GM04503 (cell line): ENCODE measurements at places on chromosomes 4 and X.

DNA sequence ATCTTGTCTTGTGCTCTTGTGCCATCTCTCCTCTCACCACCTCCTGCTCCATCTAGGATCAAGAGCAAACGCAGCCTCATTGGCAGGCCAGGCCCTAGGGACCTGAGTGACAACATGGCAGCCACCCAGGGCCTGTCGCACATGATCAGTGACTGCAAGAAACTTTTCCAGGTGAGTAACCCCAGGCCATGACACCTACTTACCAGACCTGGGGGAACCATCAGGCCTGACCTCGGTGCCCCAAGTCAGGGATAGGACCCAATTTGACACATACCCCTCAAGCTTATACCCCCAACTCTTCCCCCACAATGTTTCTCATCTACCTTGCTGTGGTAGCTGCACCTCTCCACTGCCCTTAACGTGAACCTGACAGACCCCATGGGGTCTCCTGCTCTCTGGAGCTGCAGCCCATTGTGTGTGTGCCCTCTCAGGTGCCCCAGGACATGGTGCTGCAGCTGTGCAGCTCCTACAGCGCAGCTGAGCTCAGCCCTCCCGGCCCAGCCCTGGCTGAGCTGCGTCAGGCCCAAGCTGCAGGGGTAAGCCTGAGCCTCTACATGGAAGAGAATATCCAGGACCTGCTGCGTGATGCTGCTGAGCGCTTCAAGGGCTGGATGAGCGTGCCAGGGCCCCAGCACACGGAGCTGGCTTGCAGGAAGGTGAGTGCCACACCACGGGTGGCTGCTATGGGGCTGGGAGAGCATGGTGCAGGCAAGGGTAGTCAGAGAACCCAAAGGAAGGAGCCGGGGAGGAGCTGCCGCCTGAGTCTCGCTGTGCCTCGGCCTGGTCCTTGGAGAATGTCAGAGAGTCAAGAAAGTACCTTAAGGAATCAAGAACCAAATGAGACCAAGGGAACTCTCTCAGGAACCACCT lies 74.8 kb downstream of the STARD8 start:
- DNase-seq = no peak

DNA sequence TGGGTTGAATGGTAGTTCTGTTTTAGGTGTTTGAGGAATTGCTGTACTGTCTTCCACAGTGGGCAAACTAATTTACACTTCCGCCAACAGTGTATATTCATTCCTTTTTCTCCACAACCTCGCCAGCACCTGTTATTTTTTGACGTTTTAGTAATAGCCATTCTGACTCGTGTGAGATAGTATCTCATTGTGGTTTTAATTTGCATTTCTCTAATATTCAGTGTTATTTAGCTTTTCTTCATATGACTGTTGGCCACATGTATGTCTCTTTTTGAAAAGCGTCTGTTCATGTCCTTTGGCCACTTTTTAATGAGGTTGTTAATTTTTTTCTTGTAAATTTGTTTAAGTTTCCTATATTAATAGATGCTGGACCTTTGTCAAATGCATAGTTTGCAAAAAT lies 26.9 kb upstream of the WDR17 start:
- no peak for DNase-seq

DNA sequence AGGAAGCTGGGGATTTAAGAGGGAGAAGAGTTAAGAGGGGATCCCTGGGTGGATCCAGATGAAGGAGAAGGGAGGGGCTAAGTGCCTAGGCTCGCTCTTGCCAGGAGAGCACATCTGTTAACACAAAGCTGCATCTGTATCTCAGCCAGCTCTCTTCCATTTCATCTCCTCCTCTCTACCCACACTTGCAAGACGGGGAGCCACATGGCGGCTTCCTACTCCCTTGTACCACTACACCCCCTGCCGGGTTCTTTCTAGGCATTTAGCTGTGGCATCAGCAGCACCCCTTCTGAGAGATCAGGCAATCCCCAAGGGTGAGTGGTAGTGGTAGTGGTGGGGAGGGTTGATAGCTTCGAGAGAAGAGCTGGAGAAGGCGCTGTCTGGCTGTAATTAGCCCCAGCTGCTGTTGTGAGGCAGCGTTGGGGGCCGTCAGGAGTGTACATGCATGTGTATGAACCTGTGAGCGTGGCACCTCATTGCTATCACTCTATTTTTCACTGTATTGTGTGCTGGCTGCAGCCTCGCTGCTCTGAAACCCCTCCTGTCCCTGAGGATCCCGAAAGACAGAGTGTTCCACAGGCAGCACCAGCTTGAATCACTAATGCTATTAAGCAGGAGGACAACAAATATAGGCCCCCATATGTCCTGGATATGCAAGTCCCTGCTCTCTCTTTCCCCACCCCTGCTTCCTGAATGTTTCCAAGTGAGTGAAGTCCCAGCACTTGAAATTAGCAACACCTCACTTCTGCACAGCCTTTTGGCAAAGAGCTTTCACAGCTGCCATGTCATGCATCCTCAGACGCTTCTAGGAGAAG lies 73.7 kb downstream of the RTL9 start:
- DNase-seq = no peak

DNA sequence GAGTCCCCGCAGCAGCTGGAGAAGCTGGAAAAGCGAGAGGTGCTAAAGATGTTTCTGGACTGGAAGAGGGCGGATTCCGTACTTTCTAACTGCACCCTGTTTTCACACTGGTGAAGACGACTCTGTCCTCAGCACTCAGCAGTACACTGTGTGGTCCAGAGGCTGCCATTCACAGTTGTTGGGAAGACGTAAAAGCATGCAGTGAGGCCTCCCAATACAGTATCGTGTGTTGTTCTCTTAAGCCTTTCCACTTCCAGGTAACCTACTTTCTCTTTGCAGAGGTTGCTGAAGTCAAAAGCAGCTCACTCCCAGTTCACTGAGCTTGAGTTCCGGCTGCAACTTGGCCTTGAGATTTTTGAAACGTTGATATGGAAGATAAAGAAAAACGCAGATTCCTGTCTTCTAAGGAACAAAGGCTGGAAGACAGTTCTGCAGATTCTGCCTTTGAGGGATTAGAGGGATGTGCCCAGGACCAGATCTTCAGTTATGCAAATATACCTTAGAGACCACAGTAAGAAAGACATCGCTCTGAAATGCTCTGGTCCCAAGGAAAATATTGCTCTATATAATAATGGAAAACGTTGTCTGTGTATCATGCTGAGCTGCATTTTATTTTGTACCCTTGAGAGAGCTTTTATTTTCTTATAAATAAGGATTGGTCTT lies 540.9 kb downstream of the TRIML1 start:
- no peak for DNase-seq

DNA sequence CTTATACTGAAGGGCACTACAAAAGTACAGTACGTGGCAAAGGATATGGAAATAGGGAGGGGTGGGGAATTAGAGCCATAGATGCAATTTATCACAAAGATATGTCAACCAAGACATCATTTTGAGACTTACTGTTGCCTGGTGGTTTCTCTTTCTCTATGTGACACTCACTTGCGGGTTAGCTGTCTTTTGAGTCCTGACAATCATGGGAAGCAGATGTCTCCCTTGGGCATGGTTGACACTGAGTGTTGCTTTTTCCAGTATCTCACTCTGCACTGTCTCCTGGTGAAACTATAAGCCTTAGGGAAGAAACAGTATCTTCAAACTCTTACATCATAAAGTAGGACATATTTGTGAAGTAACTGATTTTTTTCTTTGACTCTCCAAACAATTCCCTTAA lies 383.5 kb upstream of the LCORL start:
- no peak for DNase-seq

DNA sequence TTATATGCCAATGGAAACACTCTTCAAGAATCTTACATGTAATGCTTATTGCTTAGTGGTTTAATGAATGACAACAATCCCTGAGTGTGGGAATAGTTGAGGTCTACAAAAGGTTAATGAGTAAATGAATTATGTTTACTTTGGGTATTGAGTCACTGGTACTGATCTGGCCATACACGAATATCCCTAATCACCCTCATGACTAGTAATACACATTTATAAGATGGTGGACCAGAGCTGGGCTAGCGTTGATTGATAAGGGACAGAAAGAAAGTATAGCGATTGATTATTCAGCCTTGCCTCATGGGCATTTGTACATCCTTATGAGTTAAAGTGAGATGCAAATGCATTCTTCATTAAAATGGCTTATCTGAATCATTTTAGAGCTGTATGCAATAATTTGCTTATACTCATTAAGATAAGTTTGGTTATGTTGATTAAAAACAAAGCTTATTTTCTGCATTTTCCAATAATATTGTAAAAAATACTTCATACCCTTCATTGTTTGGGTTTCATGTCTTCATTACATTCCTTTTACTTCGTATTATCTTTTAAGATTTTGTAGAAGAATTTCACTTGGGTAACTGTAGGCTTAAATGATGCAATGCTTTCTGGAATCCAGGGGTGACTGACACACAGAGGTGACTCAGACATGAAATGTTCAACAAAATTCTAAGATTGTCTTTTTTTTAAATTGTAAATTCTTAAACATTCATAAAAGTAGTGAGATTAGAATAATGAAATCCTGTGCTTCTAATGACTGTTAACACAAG lies 47.4 kb downstream of the FGF2 start:
- DNase-seq = peak; percentile 61

DNA sequence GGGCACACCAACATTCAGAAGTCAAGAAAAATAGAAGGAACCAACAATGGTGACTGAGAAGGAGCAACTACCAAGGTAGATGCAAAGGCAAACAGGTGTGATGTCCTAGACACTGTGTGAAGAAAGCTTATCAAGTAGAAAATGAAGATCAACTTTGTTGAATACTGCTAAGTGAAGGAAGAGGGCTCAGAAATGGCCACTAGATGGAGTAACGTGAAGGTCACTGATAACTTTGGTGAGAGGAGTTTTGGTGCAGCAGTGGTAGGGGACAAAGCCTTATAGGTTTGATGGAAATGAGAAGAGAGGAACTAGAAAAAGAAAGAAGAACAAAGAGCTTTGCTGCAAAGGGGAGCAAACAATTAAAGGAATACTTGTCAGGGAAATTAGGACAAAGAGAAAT lies 23.5 kb downstream of the OTC start:
- DNase-seq = peak; percentile 1

DNA sequence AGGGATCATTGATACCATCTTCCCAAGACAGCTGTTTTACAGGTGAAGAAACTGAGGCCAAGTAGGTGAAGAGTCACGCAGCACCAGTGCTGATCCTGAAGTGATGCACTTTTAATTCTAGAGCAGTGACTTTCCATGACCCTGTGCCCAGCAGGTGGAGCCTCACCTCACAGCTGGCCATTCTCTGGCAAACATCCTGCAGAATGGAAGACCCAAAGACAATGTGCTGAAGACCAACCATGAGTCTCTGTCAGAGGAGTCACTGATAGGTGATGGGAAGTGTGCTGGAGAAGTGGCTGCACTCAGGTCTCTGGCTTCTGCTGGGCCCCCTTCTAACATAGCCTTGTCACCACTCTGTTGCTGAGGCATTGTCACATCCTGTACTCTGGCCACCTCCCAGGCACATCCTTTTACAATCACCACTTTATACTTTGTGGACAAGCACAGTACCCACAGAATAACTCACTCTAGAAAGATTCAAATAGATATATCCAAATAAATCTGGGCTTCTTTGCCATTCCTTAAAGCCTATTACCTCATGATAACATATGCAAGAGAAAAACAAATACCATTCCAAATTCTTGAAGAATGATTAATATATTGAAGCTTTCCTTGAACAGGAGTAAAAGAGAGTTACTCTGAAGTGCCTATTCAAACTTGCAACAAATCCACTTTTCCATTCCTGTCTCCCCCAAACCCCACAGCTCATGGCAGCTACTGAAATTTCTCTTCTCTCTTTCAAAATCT lies 64.1 kb upstream of the SCOC start:
- DNase-seq = no peak

DNA sequence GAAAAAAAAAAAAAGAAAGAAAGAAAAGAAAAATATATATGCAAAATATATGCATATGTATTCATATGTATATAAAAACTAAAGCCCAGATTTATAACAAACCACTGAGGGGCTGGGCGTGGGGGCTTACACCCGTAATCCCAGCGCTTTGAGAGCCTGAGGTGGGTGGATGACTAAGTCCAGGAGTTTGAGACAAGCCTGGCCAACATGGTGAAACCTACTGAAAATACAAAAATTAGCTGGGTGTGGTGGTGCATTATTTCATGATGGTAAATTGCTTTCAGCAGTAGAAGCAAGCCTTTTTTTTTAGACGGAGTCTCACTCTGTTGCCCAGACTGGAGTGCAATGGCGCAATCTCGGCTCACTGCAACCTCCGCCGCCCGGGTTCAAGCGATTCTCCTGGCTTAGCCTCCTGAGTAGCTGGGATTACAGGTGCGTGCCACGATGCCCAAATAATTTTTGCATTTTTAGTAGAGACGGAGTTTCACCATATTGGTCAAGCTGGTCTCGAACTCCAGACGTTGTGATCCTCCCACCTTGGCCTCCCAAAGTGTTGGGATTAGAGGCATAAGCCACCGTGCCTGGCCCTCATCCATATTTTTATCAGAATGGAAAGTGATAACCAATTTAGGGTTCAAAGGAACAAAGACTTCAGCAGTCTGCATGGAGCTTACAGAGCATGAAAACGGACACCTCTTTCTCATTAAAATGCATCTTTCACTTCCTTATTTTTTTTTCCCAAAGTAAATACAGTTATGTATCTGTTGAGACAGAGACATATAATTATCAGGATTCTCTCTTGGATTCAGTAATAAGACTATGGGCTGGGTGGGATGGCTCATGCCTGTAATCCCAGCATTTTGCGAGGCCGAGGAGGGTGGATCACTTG lies 27.7 kb upstream of the MOB1B start:
- no peak for DNase-seq

DNA sequence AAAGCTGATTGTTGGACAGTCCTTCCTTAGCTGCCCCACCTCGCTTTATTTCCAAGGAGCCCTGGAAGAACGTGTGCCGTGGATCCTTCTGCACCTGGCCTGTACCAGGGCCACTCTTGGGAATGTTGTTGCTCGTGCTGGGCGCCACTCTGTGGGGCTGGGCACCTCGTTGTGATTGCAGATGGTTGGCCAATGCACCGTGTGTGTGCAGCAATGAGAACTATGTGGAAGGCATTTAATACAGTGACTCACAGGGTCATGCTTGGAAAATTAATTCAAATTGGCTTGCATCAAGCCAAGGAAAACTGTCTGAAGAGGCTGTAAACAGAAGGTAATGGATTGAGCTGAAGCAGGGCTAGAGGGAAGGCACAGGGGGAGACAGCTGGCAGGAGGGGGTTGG lies 37.0 kb upstream of the CD99L2 start:
- DNase-seq = peak; percentile 39

GRCh38 chr4:118866442-118866841 lies 22.2 kb upstream of the SYNPO2 start:
- no peak for DNase-seq

- DNase-seq = peak; percentile 29
These were observed 117.0 kb downstream of the CBLL2 start for GRCh38 chrX:22389556-22390179.
